ENCODE measurements at places on chromosomes 12 and 14.

DNA sequence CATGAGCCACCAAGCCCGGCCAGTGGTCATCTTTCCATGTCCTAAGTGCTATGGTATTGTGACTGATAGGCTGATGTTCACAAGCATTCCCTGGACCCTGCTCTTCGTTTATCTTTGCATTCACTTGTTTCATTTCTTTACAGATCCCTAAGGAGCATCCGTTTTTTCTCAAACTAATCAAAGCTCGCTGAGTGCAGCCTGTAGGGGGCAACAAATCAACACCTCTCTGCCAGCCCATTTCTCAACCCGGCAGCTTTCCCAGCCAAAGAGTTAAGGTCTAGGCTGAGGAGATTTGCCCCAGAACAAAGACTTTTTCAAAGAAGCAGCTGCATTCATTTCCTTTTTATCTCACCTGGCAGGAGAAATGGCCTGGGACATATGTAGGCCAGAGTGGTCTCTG lies 12.1 kb downstream of the SIRT4 start:
- DNase-seq: no peak

DNA sequence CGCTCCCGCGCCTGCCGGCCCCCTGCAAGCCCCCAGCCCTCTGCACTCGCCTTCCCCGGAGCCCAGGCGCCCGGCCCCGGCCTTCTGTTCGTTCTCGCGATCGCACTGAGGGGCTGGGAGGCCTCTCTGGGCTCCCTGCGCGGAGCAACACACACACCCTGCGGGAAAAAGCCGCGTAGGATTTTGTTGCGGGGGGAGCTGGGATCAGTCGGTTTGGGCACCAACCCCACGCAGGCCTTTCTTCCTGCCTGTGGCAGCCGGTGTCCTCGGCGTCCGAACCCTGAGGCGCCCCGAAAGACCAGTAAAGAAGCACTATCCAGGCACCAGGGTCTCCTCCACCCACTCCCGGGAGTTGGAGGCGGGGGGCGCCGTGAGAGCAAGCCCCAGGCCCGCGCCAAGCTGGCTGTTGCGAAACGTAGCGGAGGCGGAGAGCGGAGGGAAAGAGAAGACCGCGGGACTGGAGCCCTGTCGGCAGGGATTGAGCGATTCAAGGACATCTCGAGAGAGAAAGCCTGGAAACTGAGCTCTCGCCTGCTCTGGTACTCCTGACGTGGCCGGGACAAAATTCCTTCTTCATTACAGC lies 1.9 kb upstream of the HOXC5 start:
- no peak for DNase-seq

- DNase-seq: peak; percentile 31
Observed at GRCh38 chr12:57276935-57277563, 26.1 kb upstream of the STAC3 start.

DNA sequence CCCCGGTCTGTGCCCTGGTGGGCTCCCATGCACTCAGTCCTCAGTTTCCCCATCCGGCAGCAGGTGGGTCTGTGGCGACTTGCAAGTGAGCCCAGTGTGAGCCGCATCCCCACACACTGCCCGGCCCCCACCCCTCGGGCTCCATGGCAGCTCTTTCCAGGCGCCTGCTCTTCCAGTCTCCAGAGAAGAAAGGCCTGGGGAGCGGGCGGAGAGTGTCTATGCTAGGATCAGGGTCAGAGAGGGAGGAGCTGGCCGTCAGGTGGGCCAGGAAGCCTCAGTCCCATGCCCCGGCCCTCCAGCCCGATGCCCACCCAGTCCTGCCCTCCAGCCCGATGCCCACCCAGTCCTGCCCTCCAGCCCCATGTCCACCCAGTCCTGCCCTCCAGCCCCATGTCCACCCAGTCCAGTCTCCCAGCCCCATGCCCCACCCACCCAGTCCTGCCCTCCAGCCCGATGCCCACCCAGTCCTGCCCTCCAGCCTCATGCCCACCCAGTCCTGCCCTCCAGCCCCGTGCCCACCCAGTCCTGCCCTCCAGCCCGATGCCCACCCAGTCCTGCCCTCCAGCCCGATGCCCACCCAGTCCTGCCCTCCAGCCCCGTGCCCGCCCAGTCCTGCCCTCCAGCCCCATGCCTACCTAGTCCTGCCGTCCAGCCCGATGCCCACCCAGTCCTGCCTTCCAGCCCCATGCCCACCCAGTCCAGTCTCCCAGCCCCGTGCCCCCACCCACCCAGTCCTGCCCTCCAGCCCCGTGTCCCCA lies 49.2 kb downstream of the FBRSL1 start:
- no peak for DNase-seq

DNA sequence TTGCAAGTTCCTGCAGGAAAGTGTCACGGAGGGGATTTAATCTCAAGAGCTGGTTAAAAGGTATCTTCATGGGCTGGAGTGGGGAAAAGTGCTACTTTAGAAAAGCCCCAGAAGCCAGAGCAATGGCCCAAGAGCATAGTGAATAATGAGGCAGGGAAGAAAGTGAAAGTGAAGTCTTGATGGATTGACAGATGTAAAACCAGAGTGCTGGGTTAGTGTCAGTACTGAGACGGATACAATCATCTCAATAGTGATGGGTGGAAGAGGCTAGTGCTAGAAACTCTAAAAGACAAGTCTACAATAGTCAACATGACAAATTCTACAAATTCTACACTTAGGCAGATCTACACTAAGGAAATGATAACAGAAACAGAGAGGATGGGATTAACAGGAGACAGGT lies 68.1 kb downstream of the CIT start:
- DNase-seq: no peak

- DNase-seq: peak; percentile 82
Observed at GRCh38 chr12:32087306-32087705, 19.3 kb upstream of the BICD1 start.

DNA sequence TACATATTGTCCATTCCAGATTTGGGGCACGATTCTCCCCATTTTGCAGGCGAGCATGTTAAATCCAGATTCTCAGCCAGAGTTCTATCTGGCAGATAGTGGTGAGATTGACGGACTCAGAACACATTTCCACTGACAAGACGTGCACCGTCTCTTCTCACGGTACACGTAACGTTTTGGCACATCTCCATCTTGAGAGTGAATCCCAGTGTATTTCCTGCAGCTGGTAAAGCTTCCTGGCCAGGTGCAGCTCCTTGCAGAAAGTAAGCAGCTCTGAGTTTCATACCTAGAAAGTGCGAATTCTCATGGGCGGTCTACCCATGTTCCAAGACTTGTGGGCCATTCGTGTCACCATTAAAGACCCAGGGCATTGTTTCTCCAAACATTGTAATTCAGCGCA lies 102.6 kb downstream of the TSPAN9 start:
- DNase-seq: no peak

GRCh38 chr12:46555406-46555852 lies 182.9 kb upstream of the SLC38A2 start:
- DNase-seq: no peak

- DNase-seq: no peak
Observed at GRCh38 chr14:70398706-70399431, 18.0 kb downstream of the SYNJ2BP start.

- no peak for DNase-seq
Observed at GRCh38 chr12:118370601-118371000, 2.1 kb downstream of the TAOK3 start.

- peak; percentile 61 for DNase-seq
Observed at GRCh38 chr12:70354787-70355186, 11.3 kb upstream of the KCNMB4 start.

GRCh38 chr12:108635997-108636808 lies 2.5 kb upstream of the SELPLG start:
- DNase-seq: no peak
